ENCODE measurements at places on chromosomes 6 and 20.

- DNase-seq = peak; percentile 78
These were observed 25.5 kb downstream of the DDO start for GRCh38 chr6:110389689-110390382.

DNA sequence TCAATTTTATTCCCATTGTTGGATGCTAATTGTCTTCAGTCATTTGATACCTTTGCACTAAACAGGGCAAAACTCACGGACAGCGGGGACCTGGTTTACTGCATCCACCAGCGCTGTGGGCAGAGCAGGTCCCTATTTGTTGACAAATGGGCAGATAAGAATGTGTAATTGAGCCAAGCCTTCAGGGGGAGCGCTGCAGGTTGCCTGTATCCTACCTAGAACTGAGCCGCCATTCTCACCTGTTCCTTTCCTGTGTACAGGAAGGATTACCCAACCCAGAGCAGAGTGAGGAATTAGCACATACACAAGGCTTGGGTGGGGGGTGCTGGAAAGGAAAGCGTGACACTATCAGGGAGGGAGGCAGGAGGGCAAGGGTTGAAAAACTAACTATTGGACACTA, 89.1 kb upstream of the FOXA2 start:
- no peak for DNase-seq

- peak; percentile 72 for DNase-seq
These were observed 252.1 kb downstream of the FARS2 start for GRCh38 chr6:5513408-5513807.

GRCh38 chr20:2260250-2260649, 35.6 kb upstream of the TGM3 start:
- DNase-seq = no peak

- DNase-seq = peak; percentile 77
These were observed 154.7 kb downstream of the JARID2 start for GRCh38 chr6:15400572-15401004.

- no peak for DNase-seq
These were observed 1.1 kb upstream of the GLO1 start for GRCh38 chr6:38703949-38704590.

- no peak for DNase-seq
These were observed 675.8 kb downstream of the HACE1 start for GRCh38 chr6:104183816-104184435.

- no peak for DNase-seq
These were observed 33.3 kb upstream of the PRSS16 start for GRCh38 chr6:27214126-27214601.

DNA sequence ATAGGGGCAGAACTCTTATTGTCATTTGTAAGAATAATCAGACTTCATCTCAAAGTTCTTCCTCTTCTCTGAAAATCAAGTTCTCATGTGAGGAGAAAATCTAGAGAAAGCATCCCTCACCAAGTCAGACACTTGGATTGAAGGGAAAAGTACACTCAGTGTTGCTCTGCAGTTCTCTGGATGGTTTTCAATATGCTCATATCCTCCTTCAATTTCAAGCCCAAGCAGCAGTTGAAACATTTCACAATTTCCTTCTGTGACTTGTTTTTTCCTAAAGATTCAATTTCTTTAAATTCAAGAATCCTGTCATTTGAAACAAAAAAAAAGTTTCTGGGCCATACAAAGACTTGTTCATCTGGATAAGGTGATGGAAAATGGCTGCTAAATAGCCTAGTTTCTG, 140.2 kb upstream of the AHI1 start:
- no peak for DNase-seq

- peak; percentile 60 for DNase-seq
These were observed 669 bp downstream of the PDCD2 start for GRCh38 chr6:170583756-170584180.

DNA sequence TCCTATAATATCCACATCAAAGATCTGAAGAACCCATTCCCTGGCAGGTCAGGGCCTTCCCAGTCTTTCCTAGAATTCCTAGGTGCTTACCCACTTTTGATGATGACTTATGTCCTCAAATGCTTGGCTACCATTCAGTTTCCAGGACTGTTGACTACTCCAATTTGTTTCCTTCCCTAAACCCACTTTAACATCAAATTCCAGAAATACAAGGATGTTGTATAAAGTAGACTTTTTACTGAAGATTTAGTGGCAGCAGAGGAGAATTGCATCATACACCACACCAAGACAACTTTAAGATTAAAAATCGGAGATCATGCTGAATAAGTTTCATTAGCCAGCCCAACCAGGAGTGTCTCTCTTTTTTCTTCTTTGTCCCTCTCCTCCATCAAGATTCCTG, 203.3 kb upstream of the LAMP5 start:
- DNase-seq = no peak

DNA sequence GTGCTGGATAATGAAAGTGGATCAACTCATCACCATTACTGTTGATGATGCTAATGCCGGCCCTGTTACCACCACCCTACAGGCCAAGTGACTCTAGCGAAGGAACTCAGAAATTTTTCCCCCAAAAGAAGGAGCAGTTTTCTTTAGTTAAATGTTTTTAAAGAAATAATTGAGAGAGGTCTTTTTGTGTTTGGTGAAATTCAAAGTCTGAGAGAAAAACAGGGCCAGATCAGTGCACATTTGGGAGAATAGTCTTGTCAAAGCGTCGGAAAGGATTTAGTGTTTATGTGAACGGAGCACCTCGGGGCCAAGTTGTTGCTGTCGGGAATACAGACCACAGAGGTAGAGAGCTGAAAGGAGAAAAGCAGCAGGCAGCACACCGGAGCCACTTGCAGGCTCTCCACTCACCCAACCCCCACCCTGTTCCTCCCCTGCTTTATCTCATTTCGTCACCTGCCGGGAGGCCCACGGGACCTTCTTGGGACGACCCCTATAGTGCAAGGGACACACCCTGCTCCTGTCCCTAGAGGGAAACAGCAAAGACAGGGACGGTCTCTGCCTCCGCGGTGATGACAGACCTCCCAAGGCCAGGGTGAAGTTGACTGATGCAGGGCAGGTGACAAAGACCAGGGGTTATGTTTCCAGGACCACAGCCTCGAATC, 6.8 kb downstream of the TFAP2B start:
- no peak for DNase-seq

- no peak for DNase-seq
These were observed 5.3 kb upstream of the FNDC1 start for GRCh38 chr6:159163901-159164370.

GRCh38 chr6:30548375-30548774, 7.9 kb downstream of the GNL1 start:
- no peak for DNase-seq

DNA sequence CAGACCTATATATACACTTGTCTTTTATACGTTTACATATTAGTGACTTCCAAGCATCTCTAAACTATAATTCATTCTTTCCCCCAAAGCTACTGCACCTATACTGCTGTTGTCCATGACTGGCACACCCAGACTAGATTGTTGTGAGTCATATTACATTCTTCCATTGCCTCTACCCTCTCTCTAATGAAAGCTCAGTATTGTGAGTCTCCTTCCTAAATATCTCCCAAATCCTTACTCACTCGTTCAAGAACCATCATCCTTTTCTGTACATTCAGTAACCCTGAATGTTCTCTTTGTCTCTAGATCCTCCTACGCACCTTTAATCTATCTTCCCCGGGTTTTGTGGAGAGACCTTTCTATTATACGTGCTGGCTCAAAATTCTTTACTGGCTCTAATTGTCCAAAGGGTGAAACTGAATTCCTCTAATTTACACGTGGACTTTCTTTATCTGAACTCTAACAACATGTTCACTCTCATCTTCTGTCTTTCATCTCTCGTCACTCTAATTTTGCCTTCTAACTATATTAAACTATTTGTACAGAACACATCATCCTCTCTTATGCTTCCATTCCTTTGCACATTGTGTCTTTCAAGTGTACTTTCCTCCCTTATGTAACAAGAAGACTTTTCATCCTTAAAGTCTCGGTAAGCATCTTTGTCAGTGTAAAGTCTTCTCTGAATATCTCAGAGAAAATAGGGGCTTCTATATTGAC, 109.3 kb downstream of the IBTK start:
- DNase-seq = no peak

DNA sequence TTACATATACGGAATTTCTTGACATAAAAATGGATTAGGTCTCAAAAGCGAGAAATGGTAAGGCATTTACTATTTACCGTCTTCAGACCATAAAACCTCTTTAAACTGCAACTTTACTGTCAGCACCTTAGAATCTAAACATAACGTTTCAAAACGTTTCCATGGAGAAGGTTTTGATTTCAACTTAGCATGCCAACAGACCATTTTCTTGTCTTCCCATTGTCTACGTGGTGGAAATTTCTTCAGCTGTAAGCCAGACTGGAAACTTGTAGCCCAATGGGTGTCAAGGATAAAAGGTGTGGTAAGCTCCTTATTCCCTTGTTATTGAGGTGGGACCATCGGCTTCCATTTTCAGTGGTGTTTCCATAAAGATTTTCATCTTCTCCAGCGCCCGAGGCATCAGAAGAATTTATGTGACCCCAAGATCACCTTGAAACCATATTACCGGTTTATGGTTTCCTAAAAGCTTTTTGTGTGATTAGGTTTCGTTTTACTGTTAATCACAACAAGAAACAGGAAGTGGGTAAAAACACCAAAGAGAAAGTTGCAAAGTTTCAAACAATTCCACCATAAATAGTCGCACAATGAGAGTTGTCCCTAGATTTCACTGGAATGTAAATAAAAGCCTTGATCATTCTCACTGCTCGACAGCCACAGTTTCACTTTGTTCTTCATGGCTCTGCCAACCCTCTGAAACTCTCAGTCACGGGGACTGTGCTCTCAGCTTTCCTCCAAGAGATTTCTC, 63.0 kb upstream of the CD2AP start:
- peak; percentile 51 for DNase-seq

GRCh38 chr6:139996253-139996834, 621.9 kb upstream of the CITED2 start:
- DNase-seq = peak; percentile 39

DNA sequence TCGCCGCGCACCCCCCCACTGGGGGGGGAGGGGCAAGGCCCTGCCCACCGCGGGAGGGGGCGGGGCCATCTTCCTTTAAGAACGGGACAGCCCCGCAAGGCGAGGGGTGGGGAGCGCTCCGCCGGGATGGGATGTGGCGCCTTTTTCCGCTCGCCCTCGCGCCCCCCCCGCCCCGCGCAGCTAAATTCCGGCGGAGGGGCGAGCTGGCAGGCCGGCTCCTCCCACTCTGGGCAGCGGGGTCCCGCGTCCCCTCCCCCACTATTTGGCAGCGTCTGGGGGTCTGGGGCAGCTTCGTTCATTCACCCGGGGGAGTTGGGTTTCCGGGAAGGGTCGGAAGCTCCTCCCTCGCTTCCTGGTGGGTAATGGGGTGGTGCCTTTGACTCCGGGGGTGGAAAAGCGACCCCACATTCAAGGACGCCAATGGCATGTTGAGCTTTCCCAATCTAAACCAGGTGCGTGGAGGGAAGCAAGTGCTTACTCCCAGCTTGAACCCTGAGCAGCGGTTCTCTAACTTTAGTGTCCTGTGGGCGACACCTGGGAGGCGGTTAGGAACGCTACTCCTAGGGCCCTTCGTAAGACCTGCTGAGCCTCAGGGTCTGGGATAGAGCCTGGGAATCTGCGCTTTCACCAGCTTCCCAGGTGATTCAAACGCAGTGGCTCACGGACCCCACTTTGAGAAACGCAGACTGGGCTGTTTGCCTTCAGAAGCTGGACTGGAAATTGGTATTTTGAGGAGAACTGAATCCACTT, 927 bp downstream of the ASXL1 start:
- DNase-seq = peak; percentile 90

DNA sequence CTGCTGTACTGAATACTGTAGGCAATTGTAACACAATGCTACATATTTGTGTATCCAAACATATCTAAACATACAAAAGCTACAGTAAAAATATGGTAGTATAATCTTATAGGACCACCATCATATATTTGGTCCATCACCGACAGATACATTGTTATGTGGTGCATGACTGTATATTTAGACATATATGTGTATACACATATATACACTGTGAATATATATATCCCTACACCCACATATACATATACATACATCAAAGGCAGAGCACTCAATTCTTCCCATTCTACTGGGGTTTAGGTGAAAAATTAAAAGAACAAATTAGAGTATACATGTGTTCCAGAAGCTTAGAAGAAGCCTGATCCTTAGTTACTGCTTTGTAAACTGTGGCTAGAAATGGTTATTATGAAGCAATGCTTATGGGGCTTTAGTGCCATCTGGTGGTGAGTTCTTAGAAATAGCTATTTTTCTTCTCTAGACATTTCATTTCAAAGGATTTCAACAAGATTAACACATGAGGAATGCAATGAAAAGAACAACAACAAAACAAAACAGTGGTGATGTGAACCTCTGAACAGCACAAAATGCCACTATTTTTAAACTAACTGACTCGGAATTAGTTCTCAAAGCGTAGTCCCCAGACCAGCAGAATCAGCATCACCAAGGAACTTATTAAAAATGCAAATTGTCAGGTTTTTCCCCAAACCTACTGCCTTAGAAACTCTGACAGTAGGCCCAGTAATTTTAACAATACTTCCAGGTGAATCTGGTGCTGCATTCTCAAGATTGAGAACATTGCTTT, 38.0 kb downstream of the PKHD1 start:
- DNase-seq = peak; percentile 81

DNA sequence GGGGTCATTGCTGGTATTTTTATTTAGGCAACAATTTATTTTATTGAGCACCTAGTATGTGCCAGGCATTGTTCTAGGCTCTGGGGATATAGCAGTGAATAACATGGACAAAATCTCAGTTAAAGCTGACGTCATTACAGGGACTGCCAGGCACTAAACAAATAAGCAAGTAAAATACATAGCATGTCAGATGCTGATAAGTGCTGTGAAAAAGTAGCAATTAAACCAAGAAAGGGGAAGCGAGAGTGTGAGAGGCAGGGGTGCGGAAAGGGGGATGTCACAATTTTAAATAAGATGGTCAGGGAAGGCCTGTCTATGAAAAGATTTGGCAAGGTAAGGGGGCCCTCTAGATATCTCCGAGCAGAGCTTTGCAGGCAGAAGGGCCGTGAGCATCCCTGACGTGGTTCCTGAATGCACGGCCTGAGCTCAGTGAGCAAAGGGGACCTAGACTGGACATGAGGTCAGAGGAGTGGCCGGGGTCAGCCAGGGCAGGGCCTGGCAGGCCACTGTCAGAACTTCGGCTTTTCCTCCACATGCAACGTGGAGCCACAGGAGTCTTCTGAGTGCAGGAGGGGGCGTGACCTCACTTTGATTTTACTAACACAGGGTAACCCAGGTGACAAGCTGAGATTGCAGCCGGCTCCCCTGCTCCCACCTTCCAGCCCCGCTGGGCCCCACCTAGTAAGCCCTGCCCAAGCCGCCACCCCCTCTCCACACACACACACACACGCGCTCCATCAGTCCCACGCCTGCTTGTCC, 24.2 kb upstream of the SIRPA start:
- DNase-seq = peak; percentile 53

- no peak for DNase-seq
These were observed 19.7 kb downstream of the UBE2V1 start for GRCh38 chr20:50093240-50093639.

- DNase-seq = no peak
These were observed 3.7 kb upstream of the HEBP2 start for GRCh38 chr6:138400326-138400725.

DNA sequence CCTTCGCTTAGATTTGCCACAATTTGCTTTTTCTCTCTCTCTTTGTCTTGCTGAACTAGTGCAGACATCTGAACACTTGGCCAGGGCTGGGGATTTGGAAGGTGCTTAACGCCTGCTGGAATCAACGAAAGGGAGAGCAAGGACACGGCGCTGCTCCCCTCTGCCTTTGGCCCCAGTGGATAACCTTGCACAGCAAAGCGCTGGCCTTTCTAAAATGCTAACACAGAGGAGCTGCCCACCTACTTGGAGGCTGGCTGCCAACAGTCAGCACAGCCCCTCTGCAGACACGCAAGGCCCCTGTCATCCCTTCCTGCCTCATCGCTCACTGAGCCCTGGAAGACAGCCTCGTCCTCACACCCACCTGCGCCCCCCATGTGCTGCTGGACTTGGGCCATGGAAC, 37.5 kb downstream of the C20orf203 start:
- no peak for DNase-seq

All from hematopoietic multipotent progenitor cell treated with erythropoietin and hydrocortisone succinate and interleukin-3 and kit ligand, for 6 days (in vitro differentiated cells).